Posterior vena cava (tissue), 2 donors: ENCODE measurements at places on chromosomes 3 and 15. TPM values are rescaled to one million over a fixed set of nuclear protein-coding genes. Genes with fewer than 3 reads are reported as not detected.

GRCh38 chr3:37559461-37559860 lies 302.2 kb upstream of the CTDSPL start:
- no peak for DNase-seq

DNA sequence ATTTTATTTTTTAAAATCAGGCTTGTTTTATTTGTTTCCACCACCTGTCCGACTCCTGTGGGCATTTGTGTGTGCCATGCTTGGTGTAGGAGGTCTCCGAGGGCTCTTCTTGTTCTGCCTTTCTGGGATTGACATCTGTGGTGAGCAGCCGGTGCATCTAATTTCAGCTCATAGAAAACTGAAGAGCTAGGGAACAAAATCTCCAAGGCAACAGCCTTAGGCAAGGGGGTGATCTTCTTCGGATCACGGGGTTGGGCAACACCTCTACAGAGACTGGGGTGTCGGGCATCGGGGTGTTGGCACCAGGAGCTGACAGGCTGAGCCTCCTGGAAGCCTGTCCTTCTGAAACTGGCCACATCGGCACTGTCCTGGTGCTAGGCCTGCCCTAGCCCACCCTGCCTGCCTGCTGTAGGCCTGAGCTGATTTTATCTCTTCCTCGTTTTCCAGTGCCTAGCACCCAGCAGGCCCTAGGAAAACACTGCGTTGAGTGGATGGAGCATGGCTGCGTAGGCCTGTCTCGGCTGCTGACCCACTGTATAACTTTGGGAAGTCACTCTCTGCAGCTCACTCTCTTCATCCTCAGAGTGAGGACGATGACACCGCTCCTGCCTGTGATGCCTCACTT lies 10.3 kb downstream of the CHCHD6 start:
- DNase-seq: no peak

DNA sequence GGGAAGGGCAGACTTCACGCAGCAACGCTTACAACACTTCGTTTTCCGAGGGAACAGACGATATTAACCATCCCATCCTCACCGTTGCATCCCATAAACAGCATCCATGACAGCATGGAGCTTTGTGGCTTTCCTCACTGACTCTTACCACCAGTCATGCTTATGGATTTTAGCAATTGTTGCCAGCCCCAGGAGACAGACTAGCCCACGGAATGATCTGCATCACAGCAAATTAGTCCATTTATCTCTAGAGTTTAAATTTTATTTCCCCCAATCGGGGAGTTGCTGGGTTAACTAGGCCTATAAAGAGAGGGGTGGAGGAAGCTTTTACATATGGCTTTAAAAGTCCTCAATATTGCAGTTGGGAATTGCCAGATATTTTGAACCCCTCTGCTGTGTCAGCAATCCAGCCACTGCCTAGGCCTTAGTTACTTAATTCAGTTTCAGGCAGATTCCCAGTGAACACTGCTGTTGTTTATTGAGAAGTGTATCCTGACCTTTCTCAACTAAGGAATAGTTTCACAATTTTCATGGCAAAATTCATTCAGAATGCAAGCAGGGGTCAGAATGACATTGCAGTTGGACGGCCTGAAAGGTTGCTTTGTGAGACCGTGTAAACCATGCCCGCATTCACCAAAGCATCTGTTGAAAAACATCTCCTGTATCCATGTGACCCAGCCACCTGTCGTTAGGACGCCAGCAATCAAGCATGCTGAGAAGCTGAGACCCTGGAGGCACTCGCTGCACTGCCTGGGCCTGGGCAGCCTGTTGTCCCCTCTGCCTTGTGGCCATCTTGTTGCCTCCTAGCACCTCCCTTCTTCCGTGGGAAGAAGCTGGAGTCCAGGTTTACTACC lies 397.4 kb upstream of the TPM1 start:
- no peak for DNase-seq

The CCDC191 gene
- 3.5 TPM for total RNA-seq

The SLCO2A1 gene
- 87.8 TPM for total RNA-seq
